ENCODE measurements at places on chromosomes 6 and 20.
A peak's percentile ranks its signal among the peaks of the same experiment; 100 is the strongest.

- no peak for DNase-seq
These were observed 23.1 kb upstream of the TCP11 start for GRCh38 chr6:35164277-35164676.

DNA sequence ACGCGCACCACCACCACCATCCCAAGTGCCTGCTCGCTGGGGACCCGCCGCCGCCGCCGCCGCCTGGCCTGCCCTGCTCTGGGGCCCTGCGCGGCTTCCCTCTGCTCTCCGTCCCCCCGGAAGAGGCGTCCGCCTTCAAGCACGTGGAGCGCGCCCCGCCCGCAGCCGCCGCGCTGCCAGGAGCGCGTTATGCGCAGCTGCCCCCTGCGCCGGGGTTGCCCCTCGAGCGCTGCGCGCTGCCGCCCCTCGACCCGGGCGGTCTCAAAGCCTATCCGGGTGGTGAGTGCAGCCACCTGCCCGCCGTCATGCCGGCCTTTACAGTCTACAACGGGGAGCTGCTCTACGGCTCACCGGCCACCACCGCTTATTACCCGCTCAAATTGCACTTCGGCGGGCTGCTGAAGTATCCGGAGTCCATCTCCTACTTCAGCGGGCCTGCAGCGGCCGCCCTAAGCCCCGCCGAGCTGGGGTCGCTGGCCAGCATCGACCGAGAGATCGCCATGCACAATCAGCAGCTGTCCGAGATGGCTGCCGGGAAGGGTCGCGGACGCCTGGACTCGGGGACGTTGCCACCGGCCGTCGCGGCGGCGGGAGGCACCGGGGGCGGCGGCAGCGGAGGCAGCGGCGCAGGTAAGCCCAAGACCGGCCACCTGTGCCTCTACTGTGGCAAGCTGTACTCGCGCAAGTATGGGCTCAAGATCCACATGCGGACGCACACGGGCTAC, 7.2 kb downstream of the PRDM13 start:
- DNase-seq: no peak

GRCh38 chr6:19268117-19268516, 569.1 kb upstream of the ID4 start:
- no peak for DNase-seq

GRCh38 chr6:65505736-65506135, 201.3 kb downstream of the EYS start:
- no peak for DNase-seq

GRCh38 chr6:149267513-149268043, 49.9 kb upstream of the TAB2 start:
- DNase-seq: no peak

GRCh38 chr6:12570461-12571030, 146.0 kb upstream of the PHACTR1 start:
- no peak for DNase-seq

DNA sequence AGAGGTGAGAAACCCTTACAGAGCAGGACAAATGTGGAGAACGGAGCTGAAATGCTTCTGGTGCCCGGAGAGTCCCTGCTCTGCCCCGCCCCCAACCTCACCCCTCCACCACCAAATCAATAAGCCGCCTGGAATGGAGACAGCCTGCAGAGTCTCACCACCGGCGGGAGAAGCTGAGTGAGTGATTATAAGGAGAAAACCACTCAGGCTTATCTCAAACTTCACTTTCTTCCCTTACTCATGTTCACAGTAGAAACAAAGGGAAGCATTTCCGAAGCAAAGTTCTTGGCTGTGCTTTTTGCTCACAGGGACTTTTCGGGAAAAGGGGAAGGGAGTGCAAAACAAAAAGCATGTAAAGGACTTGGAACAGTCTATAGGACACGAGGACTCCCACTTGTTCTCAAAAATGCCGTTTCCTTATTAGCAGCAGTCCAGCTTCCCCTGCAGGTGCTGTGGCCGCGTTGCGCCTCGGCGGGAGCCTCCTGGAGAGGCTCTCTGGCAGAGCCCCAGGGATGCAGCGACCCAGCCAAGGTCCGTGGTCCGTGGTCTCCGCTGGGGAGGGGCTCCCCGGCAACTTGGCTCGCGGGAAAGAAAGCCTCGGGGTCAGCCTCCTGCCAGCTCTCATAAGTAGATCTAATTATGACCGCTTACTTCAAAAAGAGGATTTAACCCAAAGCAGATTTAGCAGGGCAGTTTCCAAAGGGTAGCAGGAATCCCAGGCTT, 64.8 kb upstream of the TMEM30A start:
- peak; percentile 40 for DNase-seq

DNA sequence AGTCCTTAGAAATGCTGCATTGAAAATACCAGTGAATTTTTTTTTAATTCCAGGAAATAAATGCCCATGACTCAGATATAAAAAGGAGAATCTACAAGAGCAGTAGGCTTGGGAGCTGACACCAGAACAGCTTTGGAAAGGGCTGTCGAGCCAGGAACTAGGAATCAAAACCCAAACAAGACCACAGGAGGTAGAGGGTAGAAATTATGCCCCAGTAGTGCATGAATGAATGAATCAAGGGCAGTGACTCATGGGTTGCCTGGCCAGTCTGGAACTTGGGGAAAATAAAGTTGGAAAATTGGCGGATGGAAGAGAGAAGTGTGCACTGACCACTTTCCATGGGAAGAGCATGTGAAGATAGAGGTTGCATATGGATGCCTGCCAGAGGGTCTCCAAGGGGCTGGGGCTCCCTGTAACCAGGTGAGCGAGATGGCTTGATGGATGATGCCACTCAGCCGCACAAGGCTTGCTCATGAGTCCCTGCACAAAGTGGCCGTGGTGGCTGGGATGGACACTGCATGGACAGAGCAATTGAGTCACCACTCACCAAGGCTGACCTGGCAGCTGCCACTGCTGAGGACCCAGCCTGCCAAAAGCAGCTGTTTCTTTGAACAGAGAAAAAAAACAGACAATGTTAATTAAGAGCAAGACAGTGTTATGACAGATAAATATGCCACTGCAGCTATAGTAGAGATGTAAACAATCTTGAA, 15.2 kb upstream of the MCCD1 start:
- no peak for DNase-seq

All from neural crest cell (in vitro differentiated cells).